ENCODE measurements at places on chromosomes 4 and X.

DNA sequence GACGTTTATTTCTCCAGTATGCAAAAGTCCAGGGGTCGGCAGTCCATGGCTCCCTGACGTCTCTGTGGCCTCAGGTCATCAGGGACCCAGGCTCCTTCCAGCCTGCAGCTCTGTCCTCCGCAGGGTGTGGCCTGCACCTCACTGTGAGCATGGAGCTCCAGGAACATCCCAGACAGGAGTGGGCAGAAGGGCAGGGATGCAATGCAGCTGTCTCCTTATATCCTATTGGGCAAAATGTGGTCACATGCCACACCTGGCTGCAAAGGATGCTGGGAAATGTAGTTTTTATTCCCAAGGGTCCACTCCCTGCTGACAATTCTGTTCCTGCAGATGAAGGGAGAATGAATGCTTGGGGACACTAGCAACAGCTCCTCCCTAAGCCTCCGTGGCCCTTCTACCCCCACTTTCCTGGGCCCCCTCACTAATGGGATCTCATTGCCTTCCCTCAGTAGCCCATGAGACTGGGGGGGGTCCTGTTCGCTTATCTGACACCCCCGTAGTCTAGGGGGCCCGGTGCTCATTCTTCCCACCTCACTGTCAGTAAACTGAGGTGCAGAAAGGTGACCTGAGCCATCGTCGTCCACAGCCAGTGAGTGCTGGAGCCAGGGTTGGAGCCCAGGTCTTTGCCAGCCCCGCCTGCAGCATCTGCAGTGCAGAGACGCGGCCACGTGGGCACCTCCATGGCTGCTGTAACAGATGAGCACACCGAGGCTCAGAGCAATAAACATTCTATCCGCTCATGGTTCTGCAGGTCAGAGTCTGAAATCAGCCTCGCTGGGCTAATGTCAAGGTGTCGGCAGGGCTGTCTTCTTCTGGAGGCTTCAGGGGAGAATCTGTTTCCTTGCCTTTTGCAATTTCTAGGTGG lies 5.9 kb upstream of the GRPEL1 start:
- DNase-seq = no peak

GRCh38 chr4:89204624-89205023 lies 93.3 kb downstream of the TIGD2 start:
- no peak for DNase-seq

- no peak for DNase-seq
Observed at GRCh38 chr4:56681158-56681852, at the start of gene HOPX. Gene HOPX, minus strand, starts transcription at chr4:56681296. Its CDS starts 23,480 bp downstream, at chr4:56657816.

DNA sequence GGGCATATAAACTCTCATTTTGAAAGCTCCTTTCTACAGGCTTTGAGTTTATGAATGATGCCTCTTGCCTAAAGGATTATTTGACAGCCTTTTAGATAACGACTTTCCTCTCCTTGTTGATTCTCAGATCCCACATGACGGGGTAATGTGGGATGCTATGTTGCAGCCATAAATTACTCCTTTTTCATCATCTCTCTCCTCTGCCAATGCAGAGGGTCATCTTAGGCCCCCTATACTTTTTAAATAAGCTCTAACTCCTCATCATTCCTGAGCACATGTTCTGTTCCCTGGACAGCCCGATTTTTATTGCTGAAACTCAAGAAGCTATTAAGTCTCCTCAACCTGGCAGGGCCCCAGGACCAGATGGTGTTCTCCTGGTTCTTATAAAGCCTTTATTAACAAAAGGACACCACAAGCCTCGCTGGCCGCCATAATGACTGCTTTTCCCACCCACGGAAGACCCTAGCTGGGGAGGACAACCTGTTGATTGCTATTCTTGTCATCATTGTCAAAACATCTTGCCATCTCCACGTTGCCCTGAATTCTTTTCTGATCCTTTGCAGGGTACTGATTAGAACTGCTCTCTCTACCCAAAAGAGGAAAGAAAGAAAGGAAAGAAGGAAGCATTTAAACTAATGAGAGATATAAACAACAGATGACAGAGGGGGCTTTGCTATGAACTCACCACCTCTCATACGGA lies 150.7 kb downstream of the DHX15 start:
- no peak for DNase-seq

DNA sequence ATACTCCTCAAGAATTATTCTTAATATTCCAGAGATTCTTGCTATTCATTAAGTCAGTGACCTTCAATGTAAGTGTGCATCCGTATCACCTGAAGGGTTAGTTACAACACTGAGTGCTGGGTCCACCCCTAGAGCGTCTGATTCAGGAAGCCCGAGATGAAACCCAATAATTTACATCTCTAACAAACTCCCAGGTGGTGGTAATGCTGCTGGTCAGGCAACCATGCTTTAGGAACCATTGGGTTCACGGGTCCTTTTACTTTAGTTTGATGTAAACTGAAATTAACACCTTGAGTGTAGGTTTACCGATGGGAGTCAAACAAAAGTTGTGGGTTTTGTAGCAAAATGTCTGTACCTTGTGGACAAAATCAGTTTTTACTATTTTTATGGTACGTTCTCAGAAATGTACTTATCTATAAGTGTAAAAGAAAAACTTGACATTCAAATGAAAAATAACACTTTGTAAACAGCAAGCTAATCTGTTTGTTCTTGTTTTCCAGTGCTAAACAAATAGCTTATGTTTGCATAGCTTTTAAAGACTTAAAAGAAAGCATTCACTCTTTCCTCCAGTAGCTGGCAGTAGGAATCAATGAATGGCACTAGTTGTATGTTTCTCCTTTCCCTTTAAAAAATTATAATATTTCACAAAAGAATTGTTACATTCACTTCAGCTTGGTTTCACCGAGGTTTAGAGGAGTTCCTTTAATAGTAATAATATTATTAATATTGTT lies 32.7 kb downstream of the ACE2 start:
- no peak for DNase-seq

- no peak for DNase-seq
Observed at GRCh38 chr4:103429283-103429682, 231.1 kb upstream of the CENPE start.

DNA sequence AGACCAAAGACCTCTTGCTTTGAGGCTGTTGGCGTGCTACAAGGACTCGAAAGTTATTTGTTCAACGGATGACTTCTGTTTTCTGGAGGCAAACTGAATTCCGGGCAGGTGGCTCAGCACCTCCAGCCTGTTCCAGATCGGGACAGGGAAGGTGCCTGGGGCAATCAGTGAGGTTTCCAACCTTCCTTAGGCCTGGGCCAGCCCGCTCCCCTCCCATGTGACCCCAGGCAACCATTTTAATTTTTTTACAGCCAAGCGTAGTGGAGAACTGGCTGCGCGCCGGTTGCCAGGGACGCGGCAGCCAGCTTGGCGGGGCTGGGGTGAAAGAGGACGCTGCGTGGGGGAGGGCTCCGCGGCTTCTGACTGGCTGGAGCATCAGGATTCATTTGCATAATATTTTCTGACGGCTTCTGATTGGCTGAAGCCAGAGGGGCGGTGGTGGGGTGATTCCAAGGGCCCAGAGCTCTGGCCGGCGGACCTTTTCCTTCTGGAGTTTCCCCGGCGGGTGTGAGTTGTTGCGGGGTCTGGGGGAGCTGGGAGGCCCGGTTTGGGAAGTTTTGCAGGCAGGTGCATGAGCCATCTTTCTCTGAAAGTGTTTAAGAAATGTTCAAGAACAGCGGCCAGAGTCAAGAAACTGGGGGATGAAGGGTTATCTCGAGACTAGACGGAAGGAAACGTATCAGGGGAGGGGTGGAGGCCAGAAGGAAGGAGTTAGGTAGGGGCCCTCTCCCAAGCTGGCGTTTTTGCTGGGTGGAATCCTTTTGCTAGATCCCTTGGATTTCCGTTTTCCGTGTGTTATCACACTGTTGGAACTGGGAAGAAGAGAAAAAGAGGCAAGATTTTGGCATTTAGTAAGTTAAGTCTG lies at the start of gene MID1IP1:
TSS of gene MID1IP1 (plus strand) at position 479 of the 865 bp plus-strand sequence. CDS start 3,488 bp downstream, outside the sequence.
- peak; percentile 6 for DNase-seq

DNA sequence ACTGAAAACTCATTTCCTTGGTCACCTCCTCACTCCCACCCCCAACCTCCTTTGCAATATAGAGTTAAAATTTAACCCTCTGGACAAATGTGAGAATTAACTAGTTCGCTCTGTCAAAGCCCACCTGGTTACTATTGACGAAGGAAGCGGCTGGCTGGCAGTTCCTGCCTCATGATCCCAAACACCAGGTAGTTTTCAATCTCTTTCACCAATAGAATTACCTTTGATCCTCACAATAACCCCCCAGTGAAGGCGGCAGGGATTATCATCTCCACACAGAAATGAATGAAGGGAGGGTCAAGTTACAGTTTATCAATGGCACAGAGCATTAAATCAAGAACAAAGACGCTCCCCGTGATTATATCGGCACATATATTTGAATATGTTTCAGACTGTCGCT lies 65.7 kb upstream of the TTC29 start:
- DNase-seq = no peak

GRCh38 chrX:131445955-131446354 lies 97.9 kb upstream of the OR13H1 start:
- DNase-seq = no peak

DNA sequence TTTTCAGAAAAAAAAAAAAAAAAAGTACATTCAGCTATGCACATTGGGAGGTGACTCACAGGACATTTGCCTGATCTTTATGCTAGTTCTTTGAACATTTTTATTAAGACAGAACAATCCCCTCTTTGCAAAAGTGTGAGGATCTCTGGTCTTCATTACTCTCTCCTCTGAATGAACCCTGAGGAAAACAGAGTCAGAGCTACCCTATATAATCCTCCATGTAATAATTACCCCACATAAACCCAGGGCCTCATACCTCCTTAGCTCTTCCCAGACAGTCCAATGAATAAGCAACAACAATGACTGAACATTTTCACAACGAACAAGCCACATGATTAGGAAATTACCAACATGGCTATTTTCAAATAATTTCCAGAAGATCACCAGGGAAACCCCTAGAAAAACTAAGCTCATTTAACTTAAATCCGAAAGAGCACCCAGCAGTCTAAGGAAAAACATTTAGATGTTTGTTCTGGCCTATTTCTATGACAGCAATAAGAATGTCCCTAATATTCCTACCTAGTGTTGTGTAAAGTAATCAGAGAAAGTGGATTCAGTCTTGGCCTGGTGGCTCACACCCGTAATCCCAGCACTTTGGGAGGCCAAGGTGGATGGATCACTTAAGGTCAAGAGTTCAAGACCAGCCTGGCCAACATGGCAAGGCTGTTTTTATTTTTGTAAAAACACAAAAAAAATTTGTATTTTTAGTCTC lies 37.8 kb downstream of the TBC1D9 start:
- no peak for DNase-seq

DNA sequence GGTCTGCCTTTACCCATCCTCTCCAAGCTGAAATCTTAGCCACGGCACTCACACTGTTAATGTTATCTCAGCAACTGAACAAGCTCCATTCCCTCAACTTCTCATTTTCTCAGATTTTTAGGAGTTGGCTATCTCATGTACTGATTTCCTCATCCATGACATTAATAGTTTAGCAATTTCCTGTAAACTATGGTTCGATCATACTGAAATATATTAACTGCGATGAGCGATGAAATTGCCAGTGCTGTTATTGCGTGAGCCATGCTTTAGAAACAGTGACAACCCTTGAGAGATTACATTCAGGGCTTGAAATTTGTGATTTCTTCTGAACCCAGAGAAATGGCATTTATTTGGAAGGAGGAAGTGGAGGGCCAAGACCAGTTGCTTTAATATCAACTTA lies 223.7 kb downstream of the GPAT3 start:
- DNase-seq = no peak

DNA sequence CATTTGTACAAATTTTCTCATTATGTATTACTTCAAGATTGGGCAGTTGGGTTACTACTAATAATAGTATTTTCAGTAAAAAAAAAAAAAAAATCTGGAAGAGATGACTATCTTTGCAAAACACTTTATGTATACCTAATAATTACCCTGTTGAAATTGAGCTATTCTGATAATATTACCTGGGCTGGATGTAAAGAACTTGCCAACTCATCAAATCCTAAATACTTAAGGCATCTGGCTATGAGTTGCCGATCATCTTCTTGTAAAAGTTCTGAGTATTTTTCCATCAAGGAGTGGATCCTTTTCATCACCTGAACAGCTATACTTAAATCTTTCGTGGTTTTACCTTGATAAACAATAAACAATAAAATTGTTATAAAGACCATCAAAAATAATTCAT lies 42.7 kb downstream of the DDX60 start:
- DNase-seq = no peak

GRCh38 chr4:68348577-68348976 lies 1.3 kb downstream of the YTHDC1 start:
- DNase-seq = no peak

DNA sequence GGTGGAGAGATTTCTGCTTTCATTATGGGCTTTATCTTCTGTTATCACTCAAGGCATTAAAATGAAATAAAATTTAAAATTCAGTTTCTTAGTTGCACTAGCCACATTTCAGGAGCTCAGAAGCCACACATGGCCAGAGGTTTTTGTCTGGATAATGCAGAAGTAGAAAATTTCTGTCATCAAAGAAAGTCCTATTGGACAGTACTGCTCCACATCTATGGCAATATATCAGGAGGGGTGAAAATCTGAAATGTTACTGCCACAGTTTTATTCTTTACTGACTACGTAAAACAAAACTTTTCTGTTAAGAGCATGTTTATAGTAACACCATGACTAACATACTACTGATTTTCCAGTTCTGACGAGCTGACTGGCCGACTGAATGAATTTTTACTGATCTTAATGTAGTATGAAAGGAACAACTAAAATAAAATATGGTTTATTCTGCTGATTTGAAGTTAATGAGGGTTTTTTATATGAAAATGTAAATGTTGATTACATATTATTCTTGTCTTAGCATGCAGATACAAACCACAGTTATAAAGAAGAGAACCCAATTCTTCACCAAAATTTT lies 264.0 kb upstream of the HAND2 start:
- DNase-seq = no peak

DNA sequence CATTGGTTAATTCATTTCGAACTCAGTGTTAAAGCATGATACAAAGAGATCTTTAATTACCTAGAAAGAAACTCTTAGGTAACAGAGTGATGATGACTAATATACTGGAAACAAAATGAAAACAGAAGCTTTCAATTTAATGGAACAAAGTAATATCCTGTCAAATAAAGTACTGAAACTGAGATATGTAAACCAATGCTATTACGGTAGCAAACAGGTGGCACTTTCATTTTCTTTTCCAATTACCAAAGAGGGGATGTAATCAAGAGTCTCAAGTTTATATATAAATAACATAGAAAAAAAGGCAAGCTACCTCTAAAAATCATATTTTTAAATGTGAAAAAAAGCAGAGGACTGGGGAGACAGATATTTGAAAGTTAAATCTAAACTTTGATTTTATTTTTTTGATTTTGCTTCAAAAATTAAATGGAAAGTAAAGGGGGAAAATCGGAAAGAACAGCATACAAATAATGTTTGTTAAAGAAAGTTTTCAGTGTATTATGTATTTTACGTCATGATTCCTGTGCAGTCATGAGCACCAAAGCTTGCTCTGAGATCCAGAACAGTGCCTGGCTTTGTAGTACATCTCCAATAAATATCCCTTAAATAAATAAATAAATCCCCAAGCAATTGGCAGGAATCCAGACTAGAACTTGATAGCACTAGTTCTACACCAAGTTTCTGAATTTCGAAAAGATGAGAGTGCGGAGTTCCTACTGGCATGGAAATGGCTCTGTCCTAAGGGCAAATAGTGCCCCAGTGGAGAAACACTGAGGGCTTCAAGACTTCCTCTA lies 25.0 kb upstream of the RAPGEF2 start:
- DNase-seq = no peak

GRCh38 chr4:158268553-158268952 lies 58.3 kb downstream of the TMEM144 start:
- no peak for DNase-seq

Data from cortex of kidney (tissue), 1 donor.